Astrocyte (in vitro differentiated cells and primary cell): ENCODE measurements at places on chromosomes 11 and 22. TPM values are rescaled to one million over a fixed set of nuclear protein-coding genes. Genes with fewer than 3 reads are reported as not detected.
A peak's percentile ranks its signal among the peaks of the same experiment; 100 is the strongest.

CASP1 gene
- total RNA-seq = 1.6 and 1.9 TPM in 2 replicates

DNA sequence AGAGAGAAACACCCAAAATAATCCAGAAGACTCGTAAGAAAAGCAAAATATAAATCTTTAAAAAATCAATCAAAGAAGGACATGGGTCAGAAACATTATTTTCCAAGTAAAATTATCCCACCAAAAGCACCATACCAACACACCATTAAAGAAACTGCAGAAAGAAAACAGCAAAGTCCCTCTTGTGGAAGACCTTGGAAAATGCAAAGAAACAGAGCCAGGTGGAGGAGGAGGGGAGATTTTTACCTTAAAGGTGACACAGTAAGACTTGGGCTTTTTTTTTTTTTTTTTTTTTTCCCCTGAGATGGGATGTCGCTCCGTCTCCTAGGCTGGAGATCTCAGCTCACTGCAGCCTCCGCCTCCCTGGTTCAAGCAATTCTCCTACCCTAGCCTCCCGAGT is 123.8 kb downstream of the LARGE1 start:
- DNase-seq = no peak
- H3K36me3 ChIP-seq = no peaks in the 10 kb centered on the region
- H3K27me3 ChIP-seq = no peaks in the 10 kb centered on the region
- no peak overlapping the region for H3K27ac ChIP-seq
- H3K4me3 ChIP-seq = no peak overlapping the region

DNA sequence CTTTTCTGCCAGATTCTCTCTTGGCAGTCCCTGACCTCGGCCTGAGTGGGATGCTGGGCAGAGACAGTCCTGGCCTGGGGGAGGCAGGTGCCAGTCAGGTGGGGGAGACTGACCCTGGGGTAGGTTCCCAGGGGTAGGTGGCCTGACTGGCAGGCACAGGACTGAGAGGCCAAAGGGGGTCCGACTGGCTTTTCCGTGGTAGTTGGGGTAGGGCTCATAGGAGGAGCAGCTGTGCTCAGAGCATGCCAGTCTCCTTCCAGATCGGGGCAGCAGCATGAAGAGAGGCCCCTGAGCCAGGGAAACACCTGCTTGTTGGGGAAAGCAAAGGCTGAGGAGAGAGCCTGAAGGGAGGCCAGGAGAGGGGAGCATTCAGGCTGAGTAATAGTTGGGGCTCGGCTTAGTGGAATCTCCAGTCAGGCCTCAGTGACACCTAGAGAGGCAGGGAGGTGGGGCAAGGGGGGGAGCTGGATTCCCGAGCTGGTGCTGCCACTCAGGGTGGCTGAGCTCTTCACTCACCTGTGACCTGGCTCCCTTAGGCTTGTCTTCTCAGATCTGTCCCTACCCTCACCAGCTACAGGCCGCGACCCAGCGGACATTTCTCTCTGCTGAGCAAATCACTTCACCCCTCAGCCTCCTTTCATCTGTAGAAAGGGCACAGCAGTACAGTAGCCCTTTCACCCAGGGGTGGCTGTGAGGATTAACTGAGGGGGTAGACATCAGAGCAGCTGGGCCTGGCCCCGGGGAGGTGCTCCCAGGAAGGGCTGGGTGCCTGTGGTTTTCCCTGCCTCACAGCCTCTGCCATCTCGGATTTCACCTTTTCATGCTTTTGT is 26.2 kb downstream of the MCM5 start:
- H3K4me1 ChIP-seq = peaks cover 22% of the 10 kb centered on the region
- no peak overlapping the region for H3K4me3 ChIP-seq
- H3K27me3 ChIP-seq = no peaks in the 10 kb centered on the region
- no peak overlapping the region for H3K27ac ChIP-seq
- H3K36me3 ChIP-seq = no peaks in the 10 kb centered on the region

DNA sequence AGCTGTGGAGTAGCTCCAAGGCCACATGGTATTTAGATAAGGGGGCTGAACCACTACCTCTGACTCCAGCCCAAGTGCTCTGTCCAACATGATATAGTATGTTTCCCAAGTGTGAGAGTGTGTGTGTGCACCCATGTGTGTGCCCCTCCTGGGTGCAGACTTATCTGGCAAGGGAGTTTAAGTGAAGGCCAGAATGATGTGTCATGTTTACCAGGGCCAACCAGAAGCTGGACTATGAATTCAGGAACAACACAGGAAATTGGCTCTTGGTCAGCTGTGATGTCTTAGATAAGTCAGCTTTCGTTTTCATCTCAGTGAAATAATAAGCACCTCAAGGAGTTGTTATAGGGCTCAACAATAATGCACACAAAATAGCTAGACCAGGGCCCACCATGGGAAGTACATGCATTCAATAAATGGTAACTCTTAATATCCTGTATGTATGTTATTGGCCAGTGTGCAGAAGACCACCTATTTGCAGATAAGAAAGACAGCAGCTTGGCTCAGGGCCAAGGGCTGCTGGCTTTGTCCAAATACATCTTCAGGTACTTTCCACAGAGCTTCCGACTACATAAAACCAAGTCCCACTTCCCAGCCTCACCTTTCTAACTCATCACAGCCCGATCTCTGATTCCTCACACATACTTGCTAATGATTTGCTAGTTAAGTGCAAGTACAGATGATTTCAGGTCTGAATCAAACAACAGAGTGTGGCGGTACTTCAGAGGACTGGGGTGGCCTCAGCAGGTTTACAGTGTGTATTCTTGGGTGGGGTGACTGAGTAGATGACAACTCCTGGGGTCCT is 120.9 kb downstream of the ME3 start:
- H3K27me3 ChIP-seq = no peaks in the 10 kb centered on the region
- no peaks in the 10 kb centered on the region for H3K36me3 ChIP-seq
- DNase-seq = peak; percentile 98
- H3K4me1 ChIP-seq = peaks cover 38% of the 10 kb centered on the region
- no peak overlapping the region for H3K4me3 ChIP-seq

GRCh38 chr22:27810609-27811151 is 9.1 kb upstream of the MN1 start:
- H3K4me3 ChIP-seq = no peak overlapping the region
- DNase-seq = peak; percentile 69
- no peaks in the 10 kb centered on the region for H3K27me3 ChIP-seq
- no peak overlapping the region for H3K27ac ChIP-seq
- H3K36me3 ChIP-seq = no peaks in the 10 kb centered on the region
- H3K4me1 ChIP-seq = peaks cover 9% of the 10 kb centered on the region

DNA sequence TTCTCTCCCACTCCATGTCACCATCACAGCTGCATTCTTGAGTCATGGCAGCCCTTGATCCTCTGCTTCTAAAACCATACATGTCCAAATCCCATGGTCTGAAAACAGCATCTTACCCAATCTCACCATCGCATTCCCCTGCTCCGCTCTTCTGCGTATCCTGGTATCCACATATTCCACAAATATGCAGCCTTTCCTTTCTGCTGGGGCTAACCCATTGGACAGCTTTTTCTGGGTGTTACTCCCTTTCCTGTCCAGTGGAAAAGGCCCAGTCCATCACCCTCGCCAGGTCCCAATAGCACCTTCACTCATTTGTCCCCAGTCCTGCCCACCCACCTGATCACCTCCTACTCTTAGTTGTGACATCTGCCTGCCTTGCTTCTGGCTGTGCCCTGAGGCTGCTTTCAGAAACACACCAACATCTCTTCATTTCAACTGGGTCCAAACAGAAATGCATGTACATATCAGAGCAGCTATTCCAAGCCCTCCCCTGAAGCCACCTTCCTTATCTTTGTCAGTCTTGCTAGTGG is 237.6 kb upstream of the TBCEL start:
- H3K4me3 ChIP-seq = no peak overlapping the region
- H3K27me3 ChIP-seq = peaks cover 20% of the 10 kb centered on the region
- no peaks in the 10 kb centered on the region for H3K36me3 ChIP-seq

DNA sequence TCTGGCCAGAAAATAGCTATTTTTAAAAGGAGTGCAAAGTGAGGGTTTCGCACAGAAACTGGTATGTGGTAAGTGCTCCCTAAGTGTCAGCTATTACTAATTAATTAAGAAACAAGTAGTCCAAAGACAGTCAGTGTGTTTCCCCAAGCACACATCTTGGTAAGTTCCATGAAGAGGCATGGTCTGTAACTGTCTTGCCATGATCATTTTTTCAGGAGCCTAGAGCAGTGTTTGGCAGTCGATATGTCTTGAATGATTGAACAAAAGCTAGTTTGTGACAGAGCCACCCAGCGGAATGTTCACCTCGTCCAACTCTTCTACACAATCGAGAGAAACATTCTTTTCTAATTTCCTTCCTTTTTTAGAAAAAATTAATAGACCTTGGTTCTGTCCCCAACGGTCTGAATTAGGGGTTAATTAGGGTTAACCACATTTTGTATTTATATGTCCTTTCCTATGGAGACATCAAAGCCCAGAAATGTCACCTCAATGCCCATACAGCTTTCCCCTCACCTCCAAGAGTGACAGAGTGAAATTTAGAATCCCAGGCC is 57.6 kb upstream of the FTH1 start:
- H3K4me1 ChIP-seq = no peaks in the 10 kb centered on the region
- no peaks in the 10 kb centered on the region for H3K27me3 ChIP-seq
- no peaks in the 10 kb centered on the region for H3K36me3 ChIP-seq
- H3K4me3 ChIP-seq = no peak overlapping the region
- H3K27ac ChIP-seq = no peak overlapping the region

- H3K36me3 ChIP-seq = peaks cover 46% of the 10 kb centered on the region
- no peaks in the 10 kb centered on the region for H3K27me3 ChIP-seq
- no peaks in the 10 kb centered on the region for H3K4me1 ChIP-seq
- no peak for DNase-seq
Observed at GRCh38 chr11:61853698-61854169, 25.6 kb downstream of the FADS2 start.

DNA sequence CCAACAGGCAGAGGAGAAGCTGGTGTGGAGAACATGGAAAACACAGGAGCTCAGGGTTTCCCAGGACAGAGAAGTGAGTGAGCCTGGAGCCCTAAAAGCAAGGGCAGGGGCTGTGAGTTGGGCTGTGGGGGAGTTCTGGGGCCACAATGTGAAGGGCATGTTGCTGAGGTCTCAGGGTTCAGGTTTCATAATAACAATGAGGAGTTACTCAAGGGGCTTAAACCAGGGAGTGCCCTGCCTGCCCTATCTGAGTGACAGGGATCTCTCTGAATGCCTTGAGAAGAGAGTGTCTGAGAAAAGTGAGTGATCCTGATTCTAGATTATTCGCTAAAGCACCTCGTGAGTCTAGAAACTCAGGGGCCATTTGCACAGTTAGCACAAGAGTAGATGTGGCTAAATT is 129.6 kb downstream of the VPREB1 start:
- no peak for DNase-seq
- H3K36me3 ChIP-seq = no peaks in the 10 kb centered on the region
- H3K27me3 ChIP-seq = peaks cover 16% of the 10 kb centered on the region

- no peak overlapping the region for H3K27ac ChIP-seq
- no peaks in the 10 kb centered on the region for H3K36me3 ChIP-seq
- H3K4me1 ChIP-seq = peaks cover 12% of the 10 kb centered on the region
- H3K27me3 ChIP-seq = no peaks in the 10 kb centered on the region
Observed at GRCh38 chr22:46587061-46587460, 33.1 kb upstream of the GRAMD4 start.

DNA sequence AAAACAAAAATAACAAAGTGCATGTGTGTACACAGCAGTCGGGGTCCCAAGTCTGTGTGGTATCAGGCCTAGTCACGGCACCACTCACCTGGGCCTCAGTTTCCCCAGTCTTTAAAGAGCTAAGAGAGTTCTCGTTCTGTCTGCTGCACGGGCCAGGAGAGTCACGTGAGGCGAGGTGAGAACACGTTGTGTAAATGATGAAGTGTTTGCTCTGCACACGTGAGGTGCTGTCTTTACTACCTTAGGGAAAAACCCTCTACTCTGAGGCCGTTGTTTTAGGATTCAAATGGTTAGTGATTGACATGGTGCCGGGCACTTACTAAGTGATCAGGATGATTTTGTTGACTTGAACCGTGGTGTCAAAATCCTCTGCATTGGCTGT is 86.5 kb upstream of the PPARA start:
- H3K27ac ChIP-seq = peak overlapping the region; percentile 99
- no peaks in the 10 kb centered on the region for H3K27me3 ChIP-seq
- DNase-seq = peak; percentile 30

DNA sequence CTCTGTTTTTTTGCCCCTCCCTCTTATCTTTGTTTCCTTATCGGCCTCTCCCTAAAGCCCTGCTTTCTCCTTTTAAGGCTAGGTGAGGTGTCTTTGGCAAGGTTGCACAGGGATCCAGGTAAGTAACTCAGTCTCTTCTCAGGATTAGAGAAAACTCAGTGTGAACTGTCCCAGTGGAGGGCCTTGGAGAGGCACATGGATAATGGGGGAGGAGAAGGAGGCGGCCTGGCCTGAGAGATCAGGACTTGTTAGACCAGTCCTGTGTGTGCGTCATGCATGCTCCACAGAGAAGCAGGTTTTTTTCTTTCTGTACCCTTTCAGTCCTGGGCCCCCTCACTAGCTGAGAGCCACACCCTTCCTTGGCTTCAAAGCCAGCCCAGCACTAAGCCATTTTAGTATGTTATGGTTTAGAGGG is 19.9 kb downstream of the CTNND1 start:
- DNase-seq = no peak
- H3K27me3 ChIP-seq = no peaks in the 10 kb centered on the region
- H3K4me3 ChIP-seq = no peak overlapping the region

- H3K4me1 ChIP-seq = peaks cover 17% of the 10 kb centered on the region
- peak overlapping the region; percentile 68 for H3K4me3 ChIP-seq
- H3K36me3 ChIP-seq = no peaks in the 10 kb centered on the region
- DNase-seq = peak; percentile 64
Observed at GRCh38 chr22:50260801-50261614, 475 bp downstream of the MAPK12 start.

- no peaks in the 10 kb centered on the region for H3K4me1 ChIP-seq
- H3K36me3 ChIP-seq = no peaks in the 10 kb centered on the region
- DNase-seq = no peak
- no peak overlapping the region for H3K27ac ChIP-seq
Observed at GRCh38 chr11:60336767-60337391, 9.8 kb downstream of the MS4A6E start.

DNA sequence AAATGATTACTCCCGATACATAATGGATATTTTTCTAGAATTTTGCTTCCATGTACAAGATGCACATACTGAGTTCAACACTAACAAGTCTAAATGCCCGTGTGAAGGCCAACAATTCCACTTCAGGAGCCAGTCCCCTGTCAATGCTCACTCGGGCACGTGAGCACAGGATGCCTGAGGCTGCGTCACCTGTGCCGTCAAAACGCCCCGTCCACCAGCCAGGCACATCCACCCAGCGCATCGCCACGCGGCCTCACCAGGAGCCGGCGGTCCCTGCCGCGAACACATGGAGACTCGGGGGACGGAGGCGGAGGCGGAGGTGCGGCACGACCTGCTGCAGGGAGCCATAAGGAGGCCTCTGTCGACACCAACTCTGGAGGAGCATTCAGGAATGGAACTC is 9.8 kb downstream of the TOLLIP start:
- H3K4me1 ChIP-seq = peaks cover 5% of the 10 kb centered on the region
- no peaks in the 10 kb centered on the region for H3K36me3 ChIP-seq
- DNase-seq = no peak
- H3K27ac ChIP-seq = no peak overlapping the region
- no peaks in the 10 kb centered on the region for H3K27me3 ChIP-seq

- H3K4me3 ChIP-seq = no peak overlapping the region
- DNase-seq = no peak
- H3K36me3 ChIP-seq = peaks cover 14% of the 10 kb centered on the region
- no peak overlapping the region for H3K27ac ChIP-seq
Observed at GRCh38 chr11:65403607-65404121, 17.2 kb downstream of the FRMD8 start.

KCTD14 gene
- total RNA-seq = 1.0 and 1.1 TPM in 2 replicates
